ENCODE measurements at places on chromosomes 11 and 22.
A peak's percentile ranks its signal among the peaks of the same experiment; 100 is the strongest.

- no peak for DNase-seq
Measured at GRCh38 chr22:46869831-46870441, 107.5 kb downstream of the TBC1D22A start.

DNA sequence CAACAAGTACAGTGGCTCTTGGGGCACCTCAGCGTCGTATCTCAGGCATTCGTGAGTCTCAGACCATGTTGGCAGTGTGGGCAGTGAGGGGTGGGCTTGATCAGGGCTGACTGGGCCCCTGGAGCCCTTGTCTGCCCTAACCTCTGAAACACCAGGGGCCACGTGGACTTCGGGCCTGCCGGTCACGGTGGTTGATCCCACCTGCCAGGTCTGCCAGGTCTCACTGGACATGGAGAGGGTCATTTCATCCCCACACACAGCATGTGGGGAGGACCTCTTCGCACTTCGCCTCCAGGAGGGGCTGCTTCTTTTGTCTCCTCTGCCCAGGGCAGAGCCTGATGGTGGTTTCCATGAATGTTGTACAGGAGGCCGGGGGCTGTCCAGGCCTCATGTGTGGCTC lies 77.1 kb downstream of the MPPED1 start:
- no peak for DNase-seq

DNA sequence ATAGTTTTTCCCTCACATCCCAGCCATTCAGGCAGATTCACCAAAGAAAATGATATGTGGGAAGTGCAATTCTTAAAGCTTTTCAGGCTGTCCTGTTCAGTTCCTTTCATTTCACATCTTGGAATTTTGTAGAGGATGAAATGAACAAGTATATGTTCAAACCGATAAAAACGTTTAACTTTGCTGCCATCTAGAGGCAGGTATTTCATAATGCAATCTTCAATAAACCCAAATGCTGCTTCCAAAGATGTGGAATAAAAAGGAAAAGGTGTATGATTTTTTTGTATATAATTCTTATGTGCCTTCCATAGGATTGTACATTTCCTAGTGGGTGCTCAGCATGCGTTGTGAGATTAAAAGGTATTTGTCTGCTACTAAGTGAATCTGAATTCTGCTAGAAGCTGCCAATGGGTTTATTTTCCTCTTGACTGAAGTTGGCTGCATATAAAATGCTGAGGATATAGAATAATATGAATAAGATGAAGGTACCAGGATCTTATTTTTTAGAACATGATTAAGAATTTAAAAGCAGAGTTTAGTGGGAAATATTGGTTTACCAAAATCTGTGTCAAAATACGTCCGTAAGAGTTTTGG lies 199.3 kb downstream of the PGR start:
- DNase-seq: peak; percentile 4

GRCh38 chr11:40118780-40119179 lies 1340.7 kb downstream of the LRRC4C start:
- DNase-seq: no peak

GRCh38 chr22:46576556-46577367 lies 39.3 kb upstream of the CELSR1 start:
- DNase-seq: peak; percentile 86

DNA sequence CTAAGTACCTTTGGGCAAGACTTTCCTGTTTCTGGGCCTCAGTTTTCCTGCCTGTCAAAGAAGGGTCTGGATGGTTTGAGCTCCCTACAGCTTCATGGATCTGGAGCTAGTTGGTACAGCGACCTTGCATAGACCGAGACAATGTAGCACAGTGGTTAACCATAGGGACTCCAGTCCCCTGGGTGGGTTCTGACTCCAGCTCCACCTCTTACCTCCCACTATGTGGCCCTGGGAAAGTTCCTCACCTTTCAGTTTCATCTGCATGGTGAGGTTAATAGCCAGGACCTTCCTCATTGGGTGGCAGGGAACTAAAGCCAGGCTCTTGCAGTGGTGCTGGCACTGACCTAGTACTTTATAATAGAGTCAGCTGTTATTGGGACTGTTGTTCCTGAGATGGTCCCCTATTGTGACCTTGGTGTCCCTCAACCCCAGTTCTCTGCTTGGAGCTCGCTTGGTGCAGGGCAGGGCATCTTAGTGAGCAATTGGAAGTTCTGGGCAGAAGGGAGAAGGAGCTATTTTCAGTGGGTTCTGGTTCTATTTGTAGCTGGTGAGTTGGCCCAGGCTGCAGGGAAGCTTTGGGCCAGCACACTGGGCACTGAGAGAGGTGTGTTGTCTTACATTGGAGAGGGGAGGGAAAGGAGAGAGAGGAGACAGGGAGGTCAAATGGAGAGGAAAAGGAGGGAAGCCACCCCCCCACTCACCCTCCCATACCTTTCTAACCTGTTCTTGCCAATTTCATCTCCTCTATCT lies 10.7 kb upstream of the MTMR3 start:
- DNase-seq: no peak

DNA sequence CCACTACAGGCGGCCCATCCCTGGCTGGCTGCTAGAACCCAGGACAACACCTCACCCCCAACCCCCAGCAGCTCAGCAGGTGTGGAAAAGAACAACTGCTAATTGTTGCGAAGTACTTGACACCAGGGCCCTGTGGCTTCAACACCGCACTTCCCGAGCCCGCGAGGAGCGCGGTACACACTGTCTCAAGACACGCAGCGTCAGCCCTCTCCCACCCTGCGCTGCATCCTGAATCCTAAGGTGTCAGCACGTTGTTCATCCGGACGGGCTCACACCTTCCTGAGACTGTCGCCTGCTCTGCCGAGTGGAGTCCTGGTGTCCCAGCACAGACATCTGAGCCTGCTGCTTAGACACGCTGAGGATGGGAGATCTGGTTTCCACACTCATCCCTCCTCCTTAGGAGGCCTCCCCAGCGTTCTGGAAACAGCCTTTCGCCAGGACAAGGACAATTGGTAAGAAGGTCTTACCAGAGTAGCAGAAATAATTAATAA lies 1336.2 kb downstream of the BRD1 start:
- no peak for DNase-seq

DNA sequence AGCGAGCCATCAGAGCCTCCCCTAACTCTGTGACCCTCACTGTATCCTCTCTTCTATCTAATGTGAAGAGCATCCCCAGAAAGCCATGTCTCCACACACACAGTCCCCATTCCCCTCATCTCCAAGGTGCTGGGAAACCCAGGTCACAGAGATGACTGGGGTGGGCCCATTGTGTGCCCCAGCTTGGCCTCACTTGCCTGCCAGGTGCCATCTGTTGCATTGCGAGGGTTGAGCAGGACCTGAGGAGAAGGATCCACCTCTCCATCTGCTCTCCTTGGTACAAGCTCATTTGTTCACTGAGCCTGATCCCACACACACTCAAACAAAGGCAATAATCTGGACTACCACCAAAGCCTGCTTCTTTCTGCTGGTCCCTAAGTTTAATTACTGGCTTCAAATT lies 118.8 kb downstream of the SPATA19 start:
- DNase-seq: no peak

GRCh38 chr11:131033151-131033651 lies 116.9 kb upstream of the SNX19 start:
- no peak for DNase-seq

DNA sequence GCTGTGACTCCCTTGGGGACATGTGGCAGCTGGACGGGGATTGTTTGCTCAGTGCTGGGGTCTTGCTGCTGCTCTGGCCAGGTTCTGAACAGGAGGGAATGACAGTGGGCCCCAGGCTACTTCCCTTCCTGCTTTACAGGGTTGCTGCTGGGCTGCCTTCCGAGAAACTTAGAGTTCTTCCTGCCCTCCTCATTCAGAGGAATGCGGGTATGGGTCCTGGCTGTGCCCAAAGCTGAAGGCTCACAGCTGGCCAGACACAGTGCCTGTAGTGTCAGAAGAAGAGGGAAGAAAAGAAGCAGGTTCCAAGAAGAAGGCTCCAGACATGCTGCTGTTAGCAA lies 108.3 kb upstream of the PARVA start:
- DNase-seq: no peak

- DNase-seq: no peak
Measured at GRCh38 chr11:95883381-95883780, 40.5 kb downstream of the MTMR2 start.

DNA sequence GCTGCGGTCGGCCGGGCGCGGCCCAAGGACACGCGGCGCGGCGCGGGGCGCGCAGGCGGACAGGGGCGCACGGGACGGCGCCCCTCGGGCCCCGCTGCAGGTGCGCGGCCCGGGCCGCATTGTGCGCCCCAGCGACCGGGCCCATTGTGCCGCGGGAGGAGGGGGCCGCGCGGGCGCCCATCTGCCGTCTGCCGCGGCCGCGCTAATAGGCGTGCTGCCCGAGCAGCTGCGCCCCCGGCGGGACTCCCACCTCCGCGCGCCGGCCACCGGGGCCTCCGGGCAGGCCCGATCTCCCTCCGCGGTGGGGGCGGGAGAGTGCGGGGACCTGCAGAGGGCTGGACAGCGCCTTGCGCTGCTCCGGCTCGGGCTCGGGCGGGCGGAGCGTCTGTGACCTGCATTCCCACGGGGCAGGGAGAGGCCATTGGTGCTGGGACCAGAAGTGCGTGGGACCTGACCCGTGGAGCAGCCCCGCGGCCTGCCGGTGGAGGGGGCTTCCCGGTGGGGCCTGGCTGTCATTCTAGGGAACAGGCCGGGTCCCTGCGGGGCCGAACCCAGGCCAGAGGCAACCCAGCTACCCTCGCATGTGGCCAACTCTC lies 933 bp downstream of the BRSK2 start:
- no peak for DNase-seq

- DNase-seq: peak; percentile 78
Measured at GRCh38 chr22:18057568-18058209, 20.1 kb upstream of the PEX26 start.

DNA sequence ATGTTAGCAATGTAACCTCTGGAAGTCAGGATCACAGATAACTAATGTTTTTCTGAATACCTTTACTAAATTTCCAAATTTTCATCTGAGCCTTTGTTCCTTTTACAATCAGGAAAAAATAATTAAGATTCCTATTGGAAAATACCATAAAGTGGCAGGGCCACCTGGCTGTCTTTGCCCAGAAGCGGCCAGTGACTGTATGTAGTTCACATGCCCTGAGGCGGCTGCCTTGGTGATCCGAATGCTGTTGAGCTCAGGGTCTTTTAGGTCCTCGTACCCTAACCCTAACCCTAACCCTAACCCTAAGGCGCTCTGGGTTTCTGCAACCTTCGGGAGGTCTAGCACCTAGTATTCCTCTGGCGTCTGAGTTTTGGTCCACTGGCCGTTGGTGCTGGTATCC lies 8.5 kb upstream of the ARFGAP3 start:
- DNase-seq: no peak

DNA sequence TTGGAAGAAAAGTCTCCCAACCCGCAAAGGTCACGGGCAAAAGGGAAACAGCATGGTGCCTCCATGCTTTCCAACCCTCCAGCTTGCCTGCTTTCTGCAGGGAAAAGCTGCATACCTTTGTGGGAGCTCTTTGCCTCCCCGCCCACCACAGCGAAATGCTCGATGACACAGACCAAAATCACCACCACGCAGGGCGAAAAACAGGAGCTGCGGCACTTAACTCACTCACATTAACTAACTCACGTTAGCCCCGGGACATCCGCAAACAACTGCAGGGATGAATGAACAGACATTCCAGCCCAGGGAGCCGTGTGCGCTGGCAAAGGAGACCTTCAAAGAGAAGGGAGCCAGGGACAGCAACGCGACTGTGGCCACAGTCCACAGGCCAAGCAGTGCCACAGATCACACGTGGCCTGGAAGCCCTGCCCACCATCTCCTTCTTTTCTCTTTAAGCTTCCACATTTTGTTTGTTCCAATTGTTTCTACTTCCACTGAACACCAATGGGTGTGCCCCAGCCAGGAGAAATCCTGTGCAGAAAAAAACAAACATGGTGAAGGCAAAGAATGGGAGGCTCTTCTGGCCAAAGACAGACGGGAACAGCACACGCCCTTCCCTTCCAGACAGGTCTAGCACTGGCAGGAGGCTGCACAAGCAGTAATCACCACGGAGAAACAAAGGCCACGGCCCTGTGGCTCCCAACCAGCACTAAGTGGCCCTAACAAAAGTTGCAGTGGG lies 39.3 kb downstream of the DUSP8 start:
- DNase-seq: no peak

- DNase-seq: no peak
Measured at GRCh38 chr11:86313793-86314192, 11.8 kb downstream of the HIKESHI start.

- DNase-seq: no peak
Measured at GRCh38 chr22:43319661-43320486, 23.3 kb downstream of the SCUBE1 start.

DNA sequence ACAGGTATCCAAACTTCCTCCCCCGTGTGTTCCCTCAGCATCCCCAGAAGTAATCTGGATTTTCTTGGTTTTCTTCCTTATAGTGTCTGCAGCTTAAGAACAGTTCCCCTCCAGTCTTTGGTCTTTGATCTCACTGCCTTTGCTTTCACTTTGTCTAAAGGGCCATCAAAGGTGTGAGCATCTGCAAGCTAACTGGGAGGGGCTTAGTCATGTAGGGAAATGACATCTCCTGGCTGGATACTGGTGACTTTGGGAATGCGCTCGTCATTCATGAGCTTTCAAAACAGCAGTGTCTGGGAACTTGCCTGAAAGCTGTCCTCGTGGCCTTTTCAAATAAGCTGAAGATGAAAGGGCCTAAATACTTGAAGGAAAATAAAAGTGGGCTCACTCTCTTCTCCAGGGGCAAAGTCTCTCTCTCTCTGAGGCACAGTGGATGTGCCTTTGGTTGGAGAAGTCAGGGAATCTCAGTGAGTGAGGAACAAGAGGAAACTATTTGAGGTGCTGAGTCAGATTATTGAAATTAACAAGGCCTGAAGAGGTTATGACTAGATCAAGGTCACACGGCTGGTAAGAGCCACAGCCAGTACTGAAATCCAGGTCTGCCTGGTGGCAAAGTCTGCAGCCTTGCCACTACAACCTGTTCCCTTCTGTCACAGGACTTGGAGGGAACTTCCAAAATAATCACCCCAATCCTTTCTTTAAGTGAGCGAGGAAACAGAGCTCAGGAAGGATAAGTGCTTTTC lies 45.6 kb upstream of the TENM4 start:
- no peak for DNase-seq

DNA sequence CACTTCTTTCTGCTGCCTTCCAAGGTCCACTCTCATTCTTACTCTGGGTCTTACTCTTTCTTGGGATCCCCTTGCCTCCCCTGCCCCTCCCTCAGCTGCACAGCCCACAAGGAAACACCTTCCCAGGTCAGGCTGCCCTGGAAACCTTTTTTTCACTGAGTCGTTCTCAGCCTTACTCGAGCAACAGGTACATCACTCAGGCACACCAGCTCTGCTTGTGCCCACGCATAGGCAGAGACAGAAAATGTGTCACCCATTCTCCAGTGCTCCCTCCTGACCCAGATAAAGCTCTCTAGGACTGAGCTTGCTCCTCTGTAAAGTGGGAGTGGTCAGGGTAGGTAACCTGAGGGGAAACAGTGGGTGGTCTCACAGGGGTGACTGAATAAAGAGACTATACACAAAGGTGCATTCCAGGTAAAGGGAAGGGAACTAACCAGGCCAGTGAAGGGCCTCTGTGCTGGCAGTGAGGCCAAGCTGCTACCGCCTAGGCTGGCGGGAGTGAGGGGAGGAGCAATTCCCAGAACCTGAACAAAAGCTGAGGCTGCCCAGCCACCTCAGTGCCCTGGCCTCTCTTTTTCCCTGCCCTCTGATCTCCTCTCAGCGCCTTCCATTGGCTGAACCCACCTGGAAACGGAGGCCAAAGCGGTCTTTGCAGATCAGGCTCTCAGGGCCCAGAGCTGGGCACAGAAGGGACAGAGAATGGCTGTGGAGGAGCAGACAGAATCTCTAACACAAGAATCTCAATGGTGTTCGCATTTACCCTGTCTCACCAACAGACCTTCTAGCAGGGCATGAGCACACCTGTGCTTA lies 15.9 kb downstream of the PRG3 start:
- no peak for DNase-seq

GRCh38 chr11:47437746-47438418 lies 11.1 kb downstream of the RAPSN start:
- no peak for DNase-seq

All from germinal center (tissue), 1 donor.